ENCODE measurements at places on chromosomes 2 and 18.

DNA sequence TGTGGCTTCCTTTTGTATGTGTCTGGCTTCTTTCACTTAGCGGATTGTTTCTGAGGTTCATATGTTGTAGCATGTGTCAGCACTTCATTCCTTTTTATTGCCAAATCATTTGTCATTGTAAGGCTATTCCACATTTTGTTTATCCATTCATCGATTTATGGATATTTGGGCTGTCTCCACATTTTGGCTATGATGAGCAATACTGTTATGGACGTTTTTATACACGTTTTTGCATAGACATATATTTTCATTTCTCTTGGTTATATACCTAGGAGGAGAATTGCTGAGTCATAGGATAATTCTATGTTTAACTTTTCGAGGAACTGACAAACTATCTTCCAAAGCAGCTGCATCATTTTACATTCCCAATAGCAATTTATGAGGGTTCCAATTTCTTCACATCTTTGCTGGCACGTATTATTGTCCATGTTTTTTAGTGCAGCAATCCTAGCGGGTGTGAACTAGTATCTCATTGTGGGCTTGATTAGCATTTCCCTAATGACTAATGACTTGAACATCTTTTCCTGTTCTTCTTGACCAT lies 48.1 kb upstream of the TBC1D8 start:
- no peak for DNase-seq

- DNase-seq, result no peak
Measured at GRCh38 chr2:199462347-199462955, 4.7 kb upstream of the SATB2 start.

GRCh38 chr2:230582851-230583283 lies 129.8 kb upstream of the CAB39 start:
- DNase-seq, result no peak

DNA sequence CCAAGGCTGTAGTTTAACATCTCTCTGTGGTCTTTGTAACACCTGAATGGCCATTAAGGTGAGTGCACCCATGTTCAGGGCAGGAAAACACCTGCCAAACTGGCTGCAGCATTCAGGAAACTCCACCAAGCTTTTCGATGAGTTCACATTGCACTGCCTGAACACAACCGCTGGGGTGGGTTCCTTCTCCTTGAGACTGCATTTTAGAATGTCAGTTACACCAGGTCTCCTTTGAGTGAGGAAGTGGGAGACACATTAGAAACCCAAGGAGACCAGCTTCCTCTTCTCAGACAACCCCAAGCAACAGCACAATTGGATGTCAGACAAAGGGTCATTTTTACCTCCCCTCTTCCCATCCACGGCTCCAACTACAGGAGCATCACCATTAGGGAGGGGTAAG lies 35.2 kb downstream of the CYRIA start:
- DNase-seq, result no peak

DNA sequence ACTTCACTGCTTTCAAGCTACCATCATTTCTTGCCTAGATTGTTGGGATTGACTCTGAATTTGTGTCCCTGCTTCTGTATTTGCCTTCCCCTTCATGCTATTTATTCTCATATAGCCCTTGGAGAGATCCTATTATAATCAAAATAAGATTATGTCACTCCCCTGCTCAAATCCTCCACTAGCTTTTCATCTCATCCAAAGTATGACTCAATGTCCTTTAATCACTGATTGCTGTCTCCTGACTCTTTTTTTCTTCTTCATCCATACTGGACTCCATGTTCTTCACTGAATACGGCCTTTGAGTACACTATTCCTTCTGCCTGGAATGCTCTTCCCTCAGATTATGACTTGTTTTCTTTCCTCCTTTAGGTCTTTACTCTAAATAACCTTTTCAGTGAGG lies 5.0 kb downstream of the RBKS start:
- DNase-seq, result no peak

DNA sequence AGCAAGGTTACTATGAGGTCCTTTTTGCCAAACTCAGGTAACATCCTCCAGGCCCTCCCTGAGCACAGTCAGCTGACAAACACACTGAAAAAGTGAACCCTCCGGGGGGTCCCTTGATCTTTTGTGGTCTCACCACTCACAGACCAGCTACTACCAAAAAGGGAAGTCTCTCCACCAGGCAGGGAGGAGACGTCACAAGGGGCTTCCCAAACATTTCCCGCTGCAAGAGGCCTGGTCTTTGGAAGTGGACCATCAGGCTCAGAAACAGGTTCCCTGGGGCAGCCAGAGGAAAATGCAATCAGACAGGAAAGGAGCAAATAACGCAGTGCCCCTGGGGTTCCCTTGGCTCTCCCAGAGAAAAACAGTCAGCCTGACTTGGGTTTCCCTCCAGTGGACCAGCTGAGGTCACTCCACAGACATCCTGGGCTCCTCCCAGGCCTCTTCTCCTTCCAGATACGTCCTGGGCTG lies 38.7 kb upstream of the POMC start:
- DNase-seq, result no peak

GRCh38 chr2:190822043-190822442 lies 58.6 kb upstream of the GLS start:
- no peak for DNase-seq

- no peak for DNase-seq
Measured at GRCh38 chr2:231920366-231920765, 5.8 kb downstream of the NPPC start.
